ENCODE measurements at places on chromosomes 3 and 15.
A peak's percentile ranks its signal among the peaks of the same experiment; 100 is the strongest.

DNA sequence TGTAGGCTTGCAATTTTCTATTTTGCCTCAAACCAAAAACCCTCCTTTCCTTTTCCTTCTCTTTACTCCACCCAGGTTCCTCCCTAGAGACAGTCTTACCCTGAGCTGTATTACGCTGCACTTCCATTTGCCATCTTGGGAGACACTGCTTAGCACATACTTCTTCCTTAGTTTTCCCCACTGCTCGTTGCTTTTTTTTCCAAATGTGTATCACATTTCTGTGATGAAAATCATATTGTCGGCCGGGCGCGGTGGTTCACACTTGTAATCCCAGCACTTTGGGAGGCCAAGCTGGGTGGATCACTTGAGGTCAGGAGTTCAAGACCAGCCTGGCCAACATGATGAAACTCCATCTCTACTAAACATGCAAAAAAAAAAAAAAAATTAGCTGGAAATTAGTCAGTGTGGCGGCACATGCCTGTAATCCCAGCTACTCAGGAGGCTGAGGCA lies 29.5 kb downstream of the POPDC2 start:
- no peak for DNase-seq

DNA sequence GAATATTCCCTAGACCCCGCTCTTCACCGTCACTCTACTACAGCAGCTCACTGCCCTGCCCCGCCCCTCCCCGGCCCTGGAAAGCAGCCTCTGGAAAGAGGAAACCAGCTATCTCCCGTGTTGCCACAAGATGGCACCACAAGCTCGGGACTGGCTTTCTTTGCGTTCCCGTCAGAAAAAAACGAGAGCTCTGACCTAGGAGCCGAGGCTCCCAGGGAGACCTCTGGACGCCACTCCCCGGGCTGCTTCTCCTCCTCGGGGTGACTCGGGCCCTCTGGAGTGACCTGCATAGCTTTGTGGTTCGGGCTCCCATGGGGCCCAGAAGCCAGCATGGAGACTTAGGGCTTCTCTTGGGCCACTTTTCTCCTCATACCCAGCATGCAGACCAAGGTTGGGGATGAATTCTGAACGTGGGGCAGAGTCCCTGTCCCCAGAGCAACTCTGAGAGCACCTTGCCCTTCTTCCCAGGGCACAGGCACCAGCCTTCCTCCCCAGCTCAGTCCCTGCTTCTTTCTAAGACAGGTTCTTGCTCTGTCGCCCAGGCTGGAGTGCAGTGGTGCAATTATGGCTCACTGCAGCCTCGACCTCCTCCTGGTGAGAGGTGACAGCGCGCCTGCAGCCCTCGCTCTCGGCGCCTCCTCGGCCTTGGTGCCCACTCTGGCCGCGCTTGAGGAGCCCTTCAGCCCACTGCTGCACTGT lies 19.0 kb downstream of the STOML1 start:
- DNase-seq, result peak; percentile 97

- DNase-seq, result no peak
Measured at GRCh38 chr3:55731741-55732140, 244.6 kb upstream of the WNT5A start.

DNA sequence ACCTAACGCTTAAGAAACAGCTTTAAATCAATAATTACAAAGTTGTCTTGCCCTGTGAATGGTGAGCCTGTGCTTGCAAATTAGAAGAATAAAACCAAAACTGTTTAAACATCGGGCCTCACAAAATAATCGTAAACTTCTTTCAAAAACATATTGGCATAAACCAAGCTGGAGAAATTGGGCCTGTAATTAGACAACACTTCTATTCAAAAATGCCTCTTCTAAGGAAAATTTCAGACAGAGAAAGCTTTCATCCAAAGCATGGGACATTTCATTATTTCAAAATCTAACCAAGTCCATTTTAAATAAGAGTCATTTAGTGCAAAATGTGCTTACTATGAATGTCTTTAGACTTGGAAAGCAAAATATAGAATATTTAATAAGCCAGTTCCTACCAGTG lies 35.5 kb upstream of the GNB4 start:
- no peak for DNase-seq

- DNase-seq, result no peak
Measured at GRCh38 chr3:66671291-66671690, 170.5 kb upstream of the LRIG1 start.

DNA sequence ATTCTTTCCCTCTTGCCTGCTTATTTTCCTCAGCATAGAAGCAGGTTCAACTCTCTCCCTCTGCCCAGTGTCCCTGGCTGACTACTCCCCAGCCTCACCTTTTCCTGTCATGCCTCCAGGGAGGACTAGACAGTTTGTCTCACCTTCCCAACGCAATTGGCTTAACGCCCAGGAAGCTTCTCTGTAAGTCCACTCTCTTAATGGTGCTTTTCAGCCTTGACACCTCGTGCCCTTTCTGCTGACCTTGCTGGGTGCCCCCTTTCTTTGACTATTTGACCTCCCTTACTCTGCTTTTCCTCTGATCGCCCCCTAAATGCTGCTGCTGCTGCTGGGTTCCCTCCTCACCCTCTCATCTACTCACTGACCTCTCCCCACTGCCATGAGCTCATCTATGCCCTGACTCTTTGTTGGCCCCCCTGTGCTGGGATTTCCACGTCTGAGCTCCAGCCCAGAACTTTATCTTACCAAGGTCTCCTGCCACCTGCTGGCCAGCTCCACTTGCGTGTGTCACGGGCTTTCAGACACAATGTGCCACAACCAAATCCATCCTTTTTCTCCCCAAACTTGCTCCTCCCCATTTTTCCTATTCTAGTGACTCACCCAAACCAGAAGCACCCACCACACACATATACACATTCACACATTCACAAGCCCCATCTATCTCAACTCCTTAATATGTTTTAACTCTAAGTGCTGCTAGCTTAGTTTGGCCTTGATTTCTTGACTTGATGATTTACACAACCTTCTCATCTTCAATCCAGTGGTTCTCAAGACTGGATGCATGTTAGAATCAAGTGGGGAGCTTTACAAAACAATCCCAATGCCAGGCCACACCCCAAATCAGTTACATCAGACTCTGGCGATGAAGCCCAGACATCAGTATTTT lies 16.6 kb downstream of the EPB42 start:
- DNase-seq, result peak; percentile 50
